Hematopoietic multipotent progenitor cell treated with erythropoietin and hydrocortisone succinate and interleukin-3 and kit ligand, for 6 days (in vitro differentiated cells): ENCODE measurements at places on chromosomes 5 and 9.

GRCh38 chr5:17219006-17219422, 1.6 kb downstream of the BASP1 start:
- DNase-seq, result no peak

DNA sequence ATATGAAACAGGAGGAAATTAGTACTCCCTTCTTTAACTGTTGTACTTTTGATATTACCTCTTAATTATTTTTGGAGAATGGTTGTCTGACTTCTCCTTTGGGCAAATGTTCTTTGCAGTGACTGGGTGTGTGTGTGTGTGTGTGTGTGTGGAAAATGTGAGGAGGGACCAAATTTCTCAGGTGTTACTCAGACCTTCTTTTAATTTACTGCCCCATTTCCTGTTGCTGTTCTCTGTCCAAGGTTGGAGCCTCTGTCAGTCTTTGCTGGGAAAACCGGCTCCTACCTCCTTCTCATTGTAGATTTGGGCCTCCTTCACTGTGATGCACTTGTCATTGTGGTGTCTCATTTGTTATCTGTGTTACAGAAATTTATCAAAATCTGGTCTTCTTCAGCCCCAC, 68.4 kb downstream of the PBX3 start:
- no peak for DNase-seq

GRCh38 chr5:55623789-55624188, 88.3 kb downstream of the SLC38A9 start:
- no peak for DNase-seq

GRCh38 chr5:60223342-60223741, 329.8 kb upstream of the PDE4D start:
- no peak for DNase-seq

DNA sequence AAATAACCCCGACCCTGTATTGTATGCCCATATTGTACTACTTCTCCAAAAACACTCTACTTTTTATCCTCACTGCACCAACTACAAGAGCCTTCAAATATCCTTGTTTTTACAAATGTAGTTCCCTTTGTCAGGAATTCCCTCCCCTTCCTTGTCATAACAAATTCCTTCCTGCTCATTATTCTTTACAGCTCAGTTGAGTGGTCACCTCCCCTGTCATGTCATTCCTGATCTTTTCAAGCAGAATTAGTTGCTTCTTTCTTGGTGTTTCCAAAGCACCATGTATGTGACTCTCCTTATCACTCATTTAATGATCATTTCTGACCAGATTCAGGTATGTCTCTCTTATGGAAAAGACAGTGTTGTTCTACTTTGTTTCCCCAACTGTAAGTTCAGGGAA, 194.2 kb upstream of the SMC2 start:
- no peak for DNase-seq

- DNase-seq, result peak; percentile 74
Measured at GRCh38 chr5:83474161-83474796, 2.7 kb downstream of the VCAN start.
